ENCODE measurements at places on chromosomes 12 and 14.

DNA sequence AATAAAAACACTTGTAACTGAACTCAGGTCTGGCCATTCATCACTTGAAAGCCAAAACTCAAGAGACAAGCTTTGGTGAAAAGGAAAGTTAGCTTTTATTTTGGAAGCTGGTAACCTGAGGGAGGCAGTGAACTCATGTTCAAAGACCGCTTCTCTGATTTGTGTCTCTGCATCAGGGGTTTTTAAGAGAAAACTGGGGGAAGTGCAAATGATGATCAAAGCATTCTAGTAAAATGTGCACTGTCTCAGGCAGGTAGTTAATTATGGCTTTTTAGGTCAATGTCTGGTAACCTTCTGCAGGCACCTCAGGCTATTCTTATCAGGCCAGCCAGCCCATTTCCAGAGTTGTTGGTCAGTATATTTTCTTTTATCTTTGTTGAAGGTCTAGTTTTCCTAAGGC, 162.2 kb downstream of the SYT10 start:
- no peak for DNase-seq

GRCh38 chr12:108348842-108349241, 9.7 kb upstream of the CMKLR1 start:
- no peak for DNase-seq

- DNase-seq, result no peak
Observed at GRCh38 chr14:22915886-22916521, 2.9 kb downstream of the RBM23 start.

DNA sequence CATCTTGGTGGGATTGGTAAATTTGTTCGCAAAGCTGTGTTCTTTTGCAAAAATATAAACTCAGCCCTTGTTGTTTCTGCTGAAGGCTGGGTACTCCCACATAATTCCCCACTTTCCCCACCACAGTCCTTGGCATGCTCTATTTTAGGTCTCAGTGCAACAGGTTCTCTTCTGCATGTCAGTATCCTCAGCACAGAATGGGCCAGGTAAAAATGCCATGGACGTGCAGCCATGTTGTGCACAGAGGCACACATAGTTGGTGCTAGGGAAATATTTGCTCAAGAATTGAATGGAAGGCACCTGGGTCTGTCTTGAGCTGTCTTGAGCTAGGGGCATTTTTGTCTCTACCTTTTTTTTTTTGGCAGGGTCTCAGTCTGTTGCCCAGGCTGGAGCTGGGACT, 87.8 kb upstream of the LHX5 start:
- no peak for DNase-seq

DNA sequence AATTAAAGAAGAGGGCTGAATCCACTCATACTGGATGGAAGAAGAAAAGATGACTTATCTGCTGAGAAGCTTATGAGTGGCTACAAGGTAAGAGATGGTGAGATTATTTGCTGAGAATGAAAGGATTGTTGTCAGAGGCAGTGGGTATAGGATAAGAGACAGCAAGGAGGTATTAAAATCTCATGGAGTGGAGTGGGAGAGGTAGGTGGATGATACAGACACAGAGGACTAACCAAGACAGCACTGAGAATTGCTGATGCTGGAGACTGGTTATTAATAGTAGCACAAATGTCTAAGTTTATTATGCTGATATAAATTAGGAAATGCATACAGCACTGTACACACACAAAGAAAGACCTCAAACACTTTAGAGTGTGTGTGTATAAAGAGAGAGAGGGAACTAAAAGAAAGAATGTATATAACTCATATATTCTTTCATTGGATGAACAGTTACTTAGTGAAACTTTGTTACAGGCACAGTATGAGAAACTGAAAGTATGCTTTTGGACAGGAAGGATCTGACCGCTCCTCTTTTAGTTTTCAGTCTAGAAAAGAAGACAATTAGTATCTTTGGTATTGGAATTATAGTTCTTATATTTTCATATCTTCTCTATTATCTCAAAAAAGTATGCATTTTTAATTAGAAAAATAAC, 543.1 kb downstream of the LRFN5 start:
- DNase-seq, result no peak

DNA sequence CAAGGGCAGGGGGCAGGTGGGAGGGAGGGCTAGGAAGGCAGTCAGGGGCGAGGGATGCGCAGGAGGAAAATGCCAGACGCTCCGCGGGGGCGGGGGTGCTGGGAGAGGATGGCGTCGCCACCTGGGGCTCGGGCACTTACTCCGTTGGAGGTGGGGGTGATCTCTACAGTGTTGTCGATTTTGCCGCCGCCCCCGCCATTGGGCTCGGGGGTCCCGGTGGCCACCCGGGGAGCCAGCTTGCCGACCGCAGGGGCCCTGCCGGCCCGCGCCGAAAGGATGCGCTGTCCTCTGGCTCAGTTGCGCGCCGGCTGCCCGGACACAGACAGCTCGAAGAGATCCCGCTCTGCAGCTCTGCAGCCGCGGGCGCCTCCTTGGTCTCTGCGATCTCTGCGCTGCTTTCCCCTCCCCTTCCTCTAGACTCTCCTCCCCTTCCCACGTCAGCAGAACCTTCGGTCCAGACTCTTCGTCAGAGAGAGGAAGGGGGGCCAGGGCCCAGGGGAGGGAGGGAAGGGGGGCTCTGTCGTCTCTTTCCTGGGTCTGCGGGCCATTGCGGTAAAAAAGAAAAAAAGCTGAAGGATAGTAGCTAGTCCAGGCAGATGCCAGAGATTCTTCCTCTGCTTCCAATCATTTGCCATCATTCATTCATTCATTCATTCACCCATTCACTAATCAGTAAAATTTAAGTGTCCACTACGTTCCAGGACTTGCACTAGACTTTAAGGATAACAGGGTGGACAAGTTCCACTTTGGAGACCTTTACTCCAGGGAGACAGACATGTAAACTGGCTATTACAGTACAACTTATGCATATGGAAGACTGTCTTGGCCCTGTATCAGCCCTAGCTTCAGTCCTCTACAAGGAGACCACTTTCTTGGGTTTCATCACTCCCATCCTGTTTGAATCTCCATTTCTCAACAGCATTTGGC, at the start of gene SLC22A17:
TSS of gene SLC22A17 (minus strand) at position 382 of the 927 bp plus-strand sequence.
- DNase-seq, result peak; percentile 47

DNA sequence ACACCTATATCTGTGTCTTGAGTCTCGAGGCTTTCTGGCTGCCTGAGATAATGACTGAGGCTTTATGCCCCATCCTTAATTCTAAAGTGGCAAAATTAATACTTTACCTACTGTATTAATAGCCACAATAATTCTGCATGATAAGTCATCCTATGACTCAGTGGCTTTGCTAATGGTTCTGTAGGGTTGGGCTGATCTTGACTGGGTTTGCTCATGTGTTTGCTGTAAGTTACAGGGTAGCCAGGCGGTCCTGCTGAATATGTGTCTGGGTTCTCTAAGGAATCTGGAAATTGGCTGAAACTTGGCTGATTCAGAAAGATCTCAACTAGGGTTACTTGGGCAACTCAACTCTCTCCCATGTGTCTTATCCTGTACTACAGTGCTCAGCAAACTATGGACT, 21.7 kb downstream of the MGST1 start:
- no peak for DNase-seq

- DNase-seq, result no peak
Observed at GRCh38 chr14:67673451-67673850, 981 bp downstream of the VTI1B start.

DNA sequence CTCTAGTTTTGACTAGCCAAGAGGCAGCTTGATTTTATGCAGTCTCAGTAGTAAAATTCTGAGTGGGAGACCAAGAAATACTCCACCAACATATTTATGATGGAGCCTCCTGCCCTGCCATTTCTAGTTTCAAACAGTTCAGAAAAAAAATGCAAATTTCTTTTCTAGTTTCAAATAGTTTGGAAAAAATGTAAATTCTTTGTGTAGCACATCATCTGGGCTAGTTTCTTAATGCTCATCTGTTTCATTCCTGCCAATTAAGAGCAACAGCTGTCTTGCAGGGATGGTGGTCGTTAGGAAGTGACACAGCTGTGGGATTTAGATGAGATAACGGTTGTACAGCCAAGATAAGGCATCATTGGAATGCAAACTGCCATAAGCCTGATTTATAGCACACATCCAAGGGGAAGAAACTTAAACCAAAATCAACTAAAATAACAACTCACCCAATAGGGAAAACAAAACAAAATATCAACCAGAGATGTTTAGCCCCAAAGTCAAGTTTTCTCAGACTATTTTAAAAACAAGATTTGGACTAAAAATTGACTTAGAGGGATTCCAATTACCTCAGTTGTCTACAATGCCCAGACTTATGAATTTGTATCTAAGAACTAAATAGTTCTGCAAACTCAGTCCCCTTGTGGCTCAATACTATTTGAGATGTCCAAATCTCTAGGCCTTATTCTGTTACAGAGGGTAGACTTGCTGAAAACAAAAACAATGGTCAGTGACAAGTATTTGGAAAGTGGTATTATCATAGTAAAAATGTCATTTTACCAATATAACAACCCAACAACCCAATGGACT, 291.3 kb upstream of the ATP2B1 start:
- DNase-seq, result no peak

- no peak for DNase-seq
Observed at GRCh38 chr12:129827102-129827865, 76.5 kb downstream of the TMEM132D start.

DNA sequence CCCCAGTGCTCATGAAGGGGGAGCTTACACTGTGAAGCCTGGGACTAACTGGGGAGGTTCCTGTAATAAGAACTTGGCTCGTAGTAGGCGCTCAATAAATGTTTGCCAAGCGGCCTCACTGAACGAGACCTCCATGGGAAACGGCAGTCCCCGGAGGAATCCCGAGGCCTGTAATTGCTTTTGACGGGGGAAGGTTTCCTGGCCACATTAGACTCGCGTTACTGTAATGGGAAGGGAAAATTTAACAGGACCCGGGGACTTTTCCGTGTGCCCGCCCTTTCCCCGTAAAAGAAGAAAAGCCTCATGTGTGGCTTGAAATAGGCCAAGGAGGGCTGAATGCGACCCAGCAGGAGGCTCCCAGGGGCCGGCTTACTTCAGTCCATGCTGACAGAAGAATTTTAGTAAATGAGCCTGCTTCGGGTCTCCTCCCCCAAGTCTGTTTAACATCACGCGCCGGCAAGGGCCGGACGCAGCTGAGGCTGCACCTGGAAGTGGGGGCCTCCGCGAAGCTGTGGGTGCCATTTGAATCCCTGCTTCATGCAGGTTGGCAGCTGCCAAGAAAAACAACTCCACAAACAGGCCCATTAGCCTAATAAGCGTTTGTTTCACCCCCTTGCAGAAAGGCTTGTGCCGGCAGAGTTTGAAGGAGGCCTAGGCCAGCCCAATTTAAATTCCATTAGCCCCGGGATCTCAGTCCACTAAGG, 39.8 kb upstream of the PWP1 start:
- DNase-seq, result no peak

GRCh38 chr12:93823616-93824391, 146.6 kb downstream of the CRADD start:
- no peak for DNase-seq

DNA sequence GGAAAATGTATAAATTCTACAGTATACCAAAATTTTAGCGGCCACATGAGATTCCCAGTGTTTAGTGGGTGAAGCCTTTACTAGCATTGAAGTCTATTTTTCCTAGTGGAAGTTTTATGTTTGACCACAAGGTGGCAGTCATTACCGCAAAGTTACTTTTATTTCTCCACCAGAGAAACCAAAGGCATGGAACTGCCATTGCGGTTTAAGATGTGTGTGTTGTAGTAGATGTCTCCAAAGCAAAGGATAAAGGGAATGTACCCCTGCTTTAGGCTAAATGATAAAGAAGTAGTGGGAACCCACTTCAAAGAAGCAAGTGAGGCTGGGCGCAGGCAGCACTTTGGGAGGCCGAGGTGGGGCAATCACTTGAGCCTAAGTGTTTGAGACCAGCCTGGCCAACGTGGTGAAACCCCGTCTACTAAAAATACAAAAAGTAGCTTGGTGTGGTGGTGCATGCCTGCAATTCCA, 140.5 kb downstream of the PRKCH start:
- DNase-seq, result peak; percentile 9

DNA sequence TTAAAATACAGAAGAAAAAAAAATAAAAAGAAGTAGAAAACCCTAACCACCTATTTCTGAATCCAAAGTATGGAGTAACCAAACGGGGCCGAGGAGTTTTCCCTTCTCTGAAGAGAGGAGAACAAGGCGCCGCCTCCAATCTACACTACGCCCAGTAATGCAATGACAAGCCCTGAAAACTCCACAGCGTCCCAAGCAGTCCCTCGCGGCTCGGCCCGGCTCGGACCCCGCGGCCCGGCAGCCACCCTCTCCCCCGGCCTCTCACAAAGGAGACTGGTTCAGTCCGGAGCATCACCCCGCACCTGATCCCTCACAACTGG, 371 bp downstream of the CHD8 start:
- no peak for DNase-seq

- no peak for DNase-seq
Observed at GRCh38 chr12:43758247-43758727, 303 bp downstream of the PUS7L start.

GRCh38 chr12:32885831-32886230, 10.7 kb downstream of the PKP2 start:
- no peak for DNase-seq

GRCh38 chr14:94649543-94650443, 37.6 kb downstream of the SERPINA3 start:
- DNase-seq, result no peak

DNA sequence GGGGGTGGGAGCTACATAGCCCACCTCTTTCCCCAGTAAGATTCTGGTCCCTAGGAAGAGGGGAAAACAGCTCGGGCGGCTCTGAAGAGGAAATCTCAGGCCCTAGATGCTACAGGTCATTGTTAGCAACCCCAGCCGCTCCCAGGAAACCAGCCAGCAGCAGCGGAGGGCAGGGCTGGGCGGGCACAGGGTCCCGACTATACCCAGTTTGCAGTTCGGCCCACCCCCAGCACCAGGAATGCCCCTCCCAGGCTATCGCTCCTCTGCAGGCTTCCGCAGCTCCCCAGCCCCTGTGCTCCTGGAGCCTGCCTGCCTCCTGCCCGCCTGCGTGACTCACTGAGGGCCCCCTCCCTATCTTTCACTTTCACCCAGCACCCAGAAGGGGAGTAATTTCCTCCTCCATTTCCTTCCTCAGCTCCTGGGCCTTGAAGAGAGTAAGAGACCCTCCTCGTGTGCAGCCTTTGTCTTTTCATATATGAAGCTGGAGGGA, 27.2 kb upstream of the PNMA1 start:
- no peak for DNase-seq

GRCh38 chr14:60956632-60957031, 24.2 kb downstream of the TRMT5 start:
- DNase-seq, result no peak

DNA sequence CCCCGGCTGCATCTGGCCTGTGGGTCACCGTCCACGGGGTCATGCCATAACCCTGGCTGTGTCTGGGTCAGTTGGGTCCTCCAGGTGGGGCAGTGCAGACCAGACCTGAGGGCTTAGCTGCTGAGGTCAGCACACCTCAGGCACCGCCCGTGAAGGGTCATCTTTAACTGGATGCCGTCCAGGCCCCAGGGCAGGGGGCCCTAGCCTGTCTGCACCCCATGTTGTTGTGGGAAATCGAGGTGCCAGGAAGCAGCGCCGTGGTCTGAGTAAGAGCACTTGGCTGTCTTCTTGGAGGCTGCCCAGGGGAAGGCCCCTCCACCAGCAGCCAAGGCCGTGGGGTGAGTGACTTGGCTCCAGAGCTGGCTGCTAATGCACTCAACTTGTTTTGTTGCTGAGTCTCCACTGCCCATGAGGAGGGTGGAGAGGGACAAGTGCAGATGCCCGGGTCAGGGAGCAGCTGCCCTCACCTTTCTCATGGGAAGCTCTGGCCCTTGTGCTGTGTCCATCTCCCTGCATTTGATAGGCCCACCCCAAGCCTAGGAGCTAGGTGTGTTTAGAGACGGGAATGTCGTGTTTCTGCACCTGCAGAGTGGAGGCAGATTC, 317.2 kb downstream of the TMEM121 start:
- DNase-seq, result no peak

- no peak for DNase-seq
Observed at GRCh38 chr14:92074555-92074954, 31.8 kb downstream of the ATXN3 start.

Data from NCI-H1048 (cell line).